ENCODE measurements at places on chromosomes 5 and 9.
A peak's percentile ranks its signal among the peaks of the same experiment; 100 is the strongest.

- DNase-seq: no peak
These were observed 473.0 kb downstream of the PLK2 start for GRCh38 chr5:57986761-57987341.

DNA sequence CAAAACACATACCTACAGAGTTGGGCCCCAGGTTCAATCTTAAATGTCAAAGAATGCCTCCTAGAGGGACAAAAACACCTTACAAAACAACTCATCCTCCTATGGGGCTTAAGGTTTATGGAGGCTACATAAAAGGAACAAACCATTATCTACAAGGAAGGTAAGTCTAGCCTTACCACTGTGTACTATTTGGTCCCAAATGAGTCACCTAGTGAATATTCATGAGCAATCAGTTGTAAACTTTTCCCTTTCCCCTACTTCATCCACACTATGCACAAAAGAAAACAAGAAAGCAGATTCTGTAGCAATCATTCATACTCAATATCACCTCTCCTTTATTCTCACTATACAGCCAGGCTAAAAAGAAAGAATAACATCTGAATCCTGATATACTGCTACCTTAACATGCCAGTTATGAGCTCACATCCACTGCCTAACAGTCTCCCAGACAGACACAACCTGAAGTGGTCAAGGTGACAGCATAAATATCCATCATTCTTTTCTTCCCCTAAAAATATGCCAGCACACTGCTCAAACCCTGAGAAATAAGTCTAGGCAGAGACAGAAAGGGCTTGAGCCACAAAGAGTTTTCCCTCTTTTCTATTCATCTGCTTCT, 6.2 kb downstream of the OXCT1 start:
- no peak for DNase-seq

DNA sequence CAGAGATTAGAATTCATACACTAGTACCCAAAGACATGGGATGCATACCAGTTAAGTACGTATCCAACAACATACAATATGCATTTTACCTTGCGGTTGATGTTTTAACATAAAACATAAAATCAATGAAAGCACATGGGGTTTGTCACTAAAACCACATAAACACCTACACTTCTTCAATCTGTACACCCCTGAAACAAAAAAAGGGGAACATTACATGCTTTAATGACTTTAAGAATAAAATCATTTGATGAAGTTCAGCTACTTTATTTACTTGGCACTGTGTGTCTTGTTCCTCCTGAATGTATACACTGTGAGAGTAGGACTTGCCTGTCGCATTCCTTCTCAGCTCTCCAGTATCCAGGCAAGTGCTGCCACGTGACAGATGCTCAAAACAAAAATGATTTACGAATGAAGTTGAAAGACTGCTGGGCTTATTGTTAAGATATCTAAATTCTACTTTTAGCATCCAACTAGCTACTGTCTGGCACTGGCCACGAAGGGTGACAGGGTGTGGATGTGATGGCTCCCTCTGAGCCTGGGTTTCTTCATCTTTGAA, 21.0 kb downstream of the TNFSF15 start:
- no peak for DNase-seq

GRCh38 chr5:175246242-175246888, 197.6 kb downstream of the DRD1 start:
- peak; percentile 88 for DNase-seq

GRCh38 chr9:109707355-109707754, 72.6 kb upstream of the PALM2AKAP2 start:
- no peak for DNase-seq

DNA sequence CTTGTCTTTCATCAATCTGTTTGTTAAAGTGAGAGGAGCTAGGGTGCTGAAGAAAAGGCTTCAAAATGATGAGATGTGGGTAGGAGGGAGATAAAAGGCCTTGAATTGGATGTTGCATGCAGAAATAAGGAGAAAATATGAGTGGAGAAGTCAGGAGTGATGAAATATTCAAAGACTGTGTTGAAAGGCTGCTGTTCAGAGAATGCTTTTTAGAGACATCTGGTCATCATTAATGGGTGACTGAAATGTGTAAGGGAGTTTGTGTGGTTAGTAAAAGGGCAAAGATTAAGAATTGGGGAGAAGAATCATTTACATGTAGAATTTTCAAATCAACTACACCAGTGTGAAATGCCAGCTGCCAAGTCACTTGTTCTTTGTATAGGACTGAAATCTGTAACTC, 383.9 kb downstream of the MAT2B start:
- DNase-seq: peak; percentile 34

DNA sequence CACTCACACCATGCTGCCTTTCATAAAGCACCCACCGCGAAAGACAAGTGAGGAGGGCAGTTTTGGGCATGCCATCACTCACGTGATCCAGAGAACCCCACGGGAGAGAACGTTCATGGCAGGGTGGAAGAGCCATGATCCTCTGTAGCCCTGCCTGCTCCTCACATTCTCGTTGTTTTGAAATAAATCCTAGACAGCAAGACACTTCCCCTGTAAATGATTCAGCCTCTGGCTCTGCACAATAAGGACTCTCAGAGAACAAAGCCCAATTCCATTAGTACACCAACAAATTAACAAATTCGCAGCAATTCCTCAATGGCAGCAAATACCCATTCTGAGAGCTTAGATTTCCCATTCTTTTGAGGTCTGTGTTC, 71.5 kb downstream of the WNK2 start:
- DNase-seq: no peak

- DNase-seq: no peak
These were observed 556.7 kb upstream of the TLE4 start for GRCh38 chr9:79014929-79015699.

DNA sequence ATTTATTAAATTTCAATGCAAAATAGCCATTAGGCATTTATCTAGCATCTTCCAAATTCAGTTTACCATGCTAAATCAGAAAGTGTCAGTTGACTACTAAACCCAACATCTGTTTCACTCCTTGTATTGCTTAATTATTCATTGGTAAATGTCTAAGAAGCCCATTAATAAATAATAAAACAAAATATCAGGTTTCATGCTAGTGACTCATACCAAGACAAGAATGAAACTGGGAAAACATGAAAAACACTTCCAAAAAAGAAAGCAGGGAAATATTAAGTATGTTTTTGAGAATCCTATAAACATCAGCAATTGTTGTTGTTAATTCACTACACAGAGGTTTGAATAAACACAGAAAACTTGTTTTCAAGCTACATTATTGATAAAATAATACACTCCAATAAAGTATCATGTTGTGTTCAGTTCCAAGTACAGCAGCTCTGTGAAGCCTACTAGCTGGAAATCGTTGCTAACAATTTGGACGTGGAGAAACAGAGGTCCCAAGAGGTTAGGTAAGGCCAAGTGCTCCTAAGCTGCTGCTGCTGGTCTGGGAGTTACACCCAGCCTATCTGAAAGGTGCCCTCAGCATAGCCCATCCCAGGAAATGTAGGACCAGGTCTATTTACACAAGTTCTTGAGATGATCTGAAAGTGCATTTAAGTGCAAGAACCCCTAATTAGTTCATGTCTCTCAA, 78.8 kb downstream of the GNAQ start:
- DNase-seq: no peak

- no peak for DNase-seq
These were observed 169.8 kb upstream of the KCNN2 start for GRCh38 chr5:114192108-114192507.

DNA sequence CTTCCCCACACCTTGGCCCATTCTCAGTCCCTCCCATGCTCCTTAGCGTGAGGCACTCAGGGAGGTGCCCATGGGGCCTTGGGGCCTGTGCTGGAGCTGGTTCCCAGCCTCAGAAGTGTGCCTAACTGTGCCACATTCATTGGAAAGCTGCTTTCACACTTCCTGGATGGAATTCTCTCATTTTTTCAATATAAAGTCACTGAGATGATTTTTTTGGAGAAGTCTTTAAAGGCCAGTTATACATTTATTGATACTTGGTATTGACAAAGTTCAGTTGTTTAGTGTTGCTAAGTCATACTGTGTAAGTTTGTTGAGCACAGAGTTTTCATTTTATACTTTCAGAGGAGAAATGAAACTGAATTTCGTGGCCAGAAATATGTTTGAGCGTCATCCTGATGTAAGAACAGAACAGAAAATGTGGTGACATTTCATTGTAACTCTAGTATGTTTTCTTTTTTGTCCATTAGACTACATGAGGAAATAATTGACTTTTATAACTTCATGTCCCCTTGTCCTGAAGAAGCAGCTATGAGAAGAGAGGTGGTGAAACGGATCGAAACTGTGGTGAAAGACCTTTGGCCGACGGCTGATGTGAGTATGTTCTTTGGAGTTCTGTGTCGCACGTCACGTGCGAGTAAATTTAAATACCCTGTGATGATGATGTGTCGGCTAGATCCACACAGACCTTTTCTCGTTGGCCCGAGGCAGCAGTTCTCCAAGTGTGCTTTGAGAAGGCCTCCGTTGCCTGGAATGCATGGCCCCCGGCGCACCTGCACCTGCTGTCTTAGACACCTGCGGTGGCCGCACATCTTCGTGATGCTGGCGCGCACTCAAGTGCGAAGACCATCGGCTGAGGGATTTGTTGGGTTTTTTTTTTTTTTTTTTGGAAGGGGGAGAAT, 24.1 kb downstream of the TENT4A start:
- no peak for DNase-seq

- no peak for DNase-seq
These were observed 169.3 kb downstream of the SEMA5A start for GRCh38 chr5:9376363-9377117.

DNA sequence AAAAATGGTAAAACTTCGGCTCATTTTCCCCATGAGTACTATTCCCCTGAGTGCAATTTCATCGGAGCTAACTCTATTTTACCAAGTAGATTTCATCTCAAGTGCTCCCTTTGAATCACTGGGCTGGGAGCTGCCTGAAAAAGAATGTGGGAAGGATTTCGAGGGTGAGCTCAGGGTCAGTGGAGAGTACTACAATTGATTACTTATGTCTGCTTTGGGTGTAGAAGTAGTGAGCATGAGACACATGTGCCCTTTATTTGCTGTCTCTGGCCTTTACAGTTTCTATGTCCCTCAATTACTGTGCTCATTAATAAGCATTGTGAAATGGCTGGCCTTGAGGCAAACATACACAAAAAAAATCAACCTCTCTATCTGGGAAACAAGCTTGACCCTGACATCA, 172.7 kb upstream of the RFX3 start:
- no peak for DNase-seq

- DNase-seq: no peak
These were observed 71.4 kb downstream of the TLR4 start for GRCh38 chr9:117775591-117775990.

DNA sequence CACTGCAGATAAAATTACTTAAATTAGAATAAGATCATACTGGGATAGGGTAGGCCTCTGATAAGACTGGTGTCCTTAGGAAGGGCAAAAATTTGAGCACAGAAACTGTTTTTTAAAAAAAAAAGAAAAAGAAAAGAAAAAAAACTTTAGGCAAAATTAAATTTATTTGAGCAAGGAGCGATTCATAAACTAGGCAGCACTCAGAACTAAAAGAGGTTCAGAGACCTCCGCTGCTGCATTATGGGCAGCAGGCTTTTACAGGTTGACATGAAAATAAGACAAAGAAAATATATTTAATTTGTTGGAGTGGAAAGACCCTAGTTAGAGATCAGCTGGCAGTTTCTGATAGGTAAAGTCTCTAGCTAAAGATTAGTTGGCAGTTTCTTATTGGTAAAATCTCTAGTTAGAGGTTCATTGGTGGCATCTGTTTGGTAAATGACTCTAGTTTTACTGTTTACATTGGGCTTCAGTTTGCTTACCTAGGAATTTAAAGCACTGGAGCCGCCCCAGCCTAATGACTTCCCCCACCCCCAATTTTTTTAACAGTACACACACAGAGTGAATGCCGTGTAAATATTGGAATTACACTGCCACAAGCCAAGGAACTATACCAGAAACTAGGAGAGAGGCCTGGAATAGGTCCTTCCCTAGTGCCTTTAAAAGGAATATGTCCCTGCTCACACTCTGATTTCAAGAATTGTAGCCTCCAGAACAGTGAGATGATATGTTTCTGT, 4.5 kb upstream of the PLPP6 start:
- DNase-seq: no peak

GRCh38 chr5:143979044-143979690, 167.2 kb downstream of the HMHB1 start:
- no peak for DNase-seq

- no peak for DNase-seq
These were observed 158.8 kb downstream of the CRB2 start for GRCh38 chr9:123514766-123515165.

DNA sequence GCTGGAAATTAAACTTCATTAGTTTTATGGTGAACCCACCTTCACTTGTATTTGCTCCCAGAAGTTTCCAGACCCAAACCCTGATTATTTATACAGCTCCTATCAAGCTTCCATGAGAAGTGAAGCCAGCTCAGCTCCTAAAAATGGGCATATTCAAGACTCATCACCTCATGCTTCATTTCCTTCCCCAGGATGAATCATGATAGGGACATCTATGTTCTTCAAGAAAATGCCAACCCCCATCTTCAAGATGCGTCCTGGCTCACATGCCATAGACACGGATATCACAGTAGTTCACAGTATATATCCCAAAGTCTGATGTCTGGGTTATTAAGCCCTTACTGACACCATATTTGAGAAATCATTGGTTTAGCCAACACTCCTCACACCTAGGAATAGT, 217.6 kb downstream of the NPR3 start:
- peak; percentile 17 for DNase-seq

DNA sequence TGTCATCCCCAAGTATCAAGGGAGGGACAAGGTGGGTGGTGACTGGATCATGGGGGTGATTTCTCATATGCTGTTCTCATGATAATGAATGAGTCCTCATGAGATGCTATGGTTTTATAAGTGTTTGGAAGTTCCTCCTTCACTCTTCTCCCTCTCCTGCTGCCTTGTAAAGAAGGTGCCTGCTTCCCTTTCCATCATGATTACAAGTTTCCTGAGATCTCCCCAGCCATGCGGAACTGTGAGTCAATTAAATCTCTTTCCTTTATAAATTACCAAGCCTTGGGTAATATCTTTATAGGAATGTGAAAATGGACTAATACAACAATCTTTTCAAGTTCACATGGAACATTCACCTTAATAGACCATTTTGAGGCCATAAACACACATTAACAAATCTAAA, 21.5 kb upstream of the DOCK2 start:
- no peak for DNase-seq

GRCh38 chr9:125527471-125528002, 179.5 kb downstream of the MAPKAP1 start:
- no peak for DNase-seq
